ENCODE measurements at places on chromosomes 1 and 21. TPM values are rescaled to one million over a fixed set of nuclear protein-coding genes. Genes with fewer than 3 reads are reported as not detected.
A peak's percentile ranks its signal among the peaks of the same experiment; 100 is the strongest.

GRCh38 chr1:171180670-171181069 is 4.4 kb upstream of the FMO2 start:
- no peak for DNase-seq
- no peaks in the 10 kb centered on the region for H3K4me1 ChIP-seq
- no peaks in the 10 kb centered on the region for H3K27me3 ChIP-seq

DNA sequence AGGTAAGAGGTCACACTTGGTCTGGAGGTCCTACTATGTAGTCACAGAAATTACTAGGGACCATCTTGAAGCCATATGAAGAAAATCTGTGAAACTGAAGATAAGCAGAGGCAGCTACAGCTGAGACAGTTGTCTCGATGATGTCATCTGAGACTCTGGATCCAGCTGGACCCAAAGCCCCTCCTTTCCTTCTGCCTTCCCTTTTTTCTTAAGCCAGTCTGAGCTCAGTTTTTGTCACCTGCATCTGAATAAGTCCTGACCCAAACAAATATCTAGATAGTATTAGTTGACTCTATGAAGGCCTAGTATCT is 143.3 kb downstream of the ETS2 start:
- H3K36me3 ChIP-seq = no peaks in the 10 kb centered on the region
- no peak overlapping the region for H3K4me3 ChIP-seq
- no peaks in the 10 kb centered on the region for H3K27me3 ChIP-seq
- no peak overlapping the region for H3K27ac ChIP-seq

DNA sequence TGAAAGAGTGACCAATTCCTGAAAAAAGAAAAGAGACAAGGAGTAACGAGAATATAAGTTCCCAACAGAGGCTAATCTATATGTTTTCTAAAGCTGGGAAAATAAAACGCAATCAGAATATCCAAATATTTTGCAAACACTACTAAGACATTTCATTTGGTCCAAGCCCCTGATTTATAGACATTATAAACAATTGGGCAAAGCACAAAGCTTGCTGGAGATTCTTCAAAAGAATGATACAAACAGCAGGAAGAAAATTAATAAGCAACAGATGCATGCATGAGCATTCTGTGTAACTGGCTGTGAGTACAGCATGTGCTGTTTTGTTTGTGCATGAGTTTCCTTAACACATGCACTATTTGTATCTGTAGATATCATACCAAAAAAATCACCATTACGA is 552.9 kb downstream of the LTN1 start:
- H3K4me1 ChIP-seq = no peaks in the 10 kb centered on the region
- H3K27ac ChIP-seq = no peak overlapping the region
- H3K4me3 ChIP-seq = no peak overlapping the region
- no peak for DNase-seq
- H3K36me3 ChIP-seq = no peaks in the 10 kb centered on the region

DNA sequence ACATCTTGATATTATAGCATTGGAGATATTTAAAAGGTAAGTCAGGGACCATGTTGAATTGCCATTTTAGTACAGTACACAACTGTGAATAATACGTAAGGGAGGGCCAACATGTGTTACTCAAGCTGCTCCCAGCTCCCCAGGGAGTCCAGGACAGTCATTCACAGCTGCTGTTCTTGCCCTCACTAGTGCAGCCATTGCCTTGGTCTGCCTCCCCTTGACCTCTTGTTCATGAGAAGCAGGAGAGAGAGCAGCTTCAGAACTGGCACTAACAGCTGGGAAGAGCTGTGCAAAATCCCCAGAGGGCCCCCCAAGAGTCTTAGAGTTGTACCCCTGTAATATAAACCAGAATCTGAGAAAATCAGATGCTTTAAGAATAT is 16.4 kb downstream of the TCEANC2 start:
- H3K36me3 ChIP-seq = no peaks in the 10 kb centered on the region
- no peaks in the 10 kb centered on the region for H3K27me3 ChIP-seq
- DNase-seq = no peak
- no peaks in the 10 kb centered on the region for H3K4me1 ChIP-seq
- no peak overlapping the region for H3K27ac ChIP-seq

DNA sequence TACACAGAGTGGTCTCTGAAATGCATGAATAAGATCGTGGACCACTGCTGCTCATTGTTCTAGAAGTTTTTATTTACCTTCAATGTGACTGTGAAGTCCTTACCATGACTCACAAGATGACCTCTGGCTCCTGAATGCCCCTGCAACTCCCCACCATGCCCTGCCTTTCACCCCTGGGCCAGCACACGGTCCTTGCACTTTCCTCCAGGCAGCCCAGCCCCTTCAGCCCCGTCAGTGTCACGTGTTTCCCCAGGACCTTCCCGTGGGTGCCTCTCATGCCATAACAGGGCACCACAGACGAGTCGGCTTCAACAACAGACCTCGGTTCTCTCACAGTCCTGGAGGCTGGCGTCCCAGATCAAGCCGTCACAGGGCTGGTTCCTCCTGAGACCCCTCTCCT is 62.1 kb downstream of the B3GALT5 start:
- no peaks in the 10 kb centered on the region for H3K27me3 ChIP-seq
- no peak for DNase-seq
- peak overlapping the region; percentile 15 for H3K27ac ChIP-seq
- peaks cover 24% of the 10 kb centered on the region for H3K4me1 ChIP-seq
- no peaks in the 10 kb centered on the region for H3K36me3 ChIP-seq
- H3K4me3 ChIP-seq = no peak overlapping the region

DNA sequence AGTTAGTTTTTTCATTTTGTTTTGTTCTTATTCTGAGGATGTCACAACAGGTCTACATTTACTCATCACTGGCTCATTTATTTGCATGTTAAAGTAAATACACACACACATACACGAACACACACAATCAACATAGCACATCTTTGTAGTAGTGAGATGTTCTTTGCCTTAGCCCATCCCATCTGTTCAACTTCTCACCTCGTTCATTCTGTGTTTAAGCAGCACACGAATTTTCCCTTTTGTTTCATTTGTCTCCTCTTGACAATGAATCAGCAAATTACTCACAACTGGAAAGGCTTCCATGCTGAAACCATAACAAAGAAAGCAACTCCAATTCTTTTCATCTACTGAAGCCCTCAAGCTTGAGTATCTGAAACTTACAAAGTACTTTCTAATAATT is 133.3 kb upstream of the CHRM3 start:
- H3K36me3 ChIP-seq = no peaks in the 10 kb centered on the region
- H3K27me3 ChIP-seq = no peaks in the 10 kb centered on the region
- no peak overlapping the region for H3K4me3 ChIP-seq
- no peak overlapping the region for H3K27ac ChIP-seq
- no peaks in the 10 kb centered on the region for H3K4me1 ChIP-seq

DNA sequence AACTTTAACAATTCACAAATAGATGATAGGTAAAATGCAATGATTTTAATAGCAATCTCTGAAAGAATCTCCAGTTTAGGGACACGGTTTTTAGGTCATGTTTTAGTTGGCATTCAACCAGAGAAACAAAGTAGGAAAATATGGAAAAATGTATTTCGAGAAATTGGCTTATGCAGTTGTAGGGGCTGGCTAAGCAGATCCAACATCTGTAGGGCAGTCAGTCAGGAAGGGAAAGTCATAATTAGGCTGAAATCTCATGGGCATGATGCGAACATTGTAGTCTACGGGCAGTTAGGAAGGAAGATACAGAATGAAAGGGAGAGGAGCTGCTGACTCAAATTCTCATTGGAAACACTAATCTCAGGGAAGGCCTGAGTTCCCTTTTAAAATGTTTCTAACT is 1276.0 kb upstream of the ADGRL4 start:
- no peak overlapping the region for H3K27ac ChIP-seq
- no peak for DNase-seq
- no peaks in the 10 kb centered on the region for H3K27me3 ChIP-seq
- H3K4me1 ChIP-seq = no peaks in the 10 kb centered on the region

GRCh38 chr1:25615172-25615541 is 1.4 kb upstream of the MAN1C1 start:
- H3K36me3 ChIP-seq = no peaks in the 10 kb centered on the region
- no peak overlapping the region for H3K4me3 ChIP-seq
- no peak overlapping the region for H3K27ac ChIP-seq
- no peaks in the 10 kb centered on the region for H3K27me3 ChIP-seq
- DNase-seq = no peak

DNA sequence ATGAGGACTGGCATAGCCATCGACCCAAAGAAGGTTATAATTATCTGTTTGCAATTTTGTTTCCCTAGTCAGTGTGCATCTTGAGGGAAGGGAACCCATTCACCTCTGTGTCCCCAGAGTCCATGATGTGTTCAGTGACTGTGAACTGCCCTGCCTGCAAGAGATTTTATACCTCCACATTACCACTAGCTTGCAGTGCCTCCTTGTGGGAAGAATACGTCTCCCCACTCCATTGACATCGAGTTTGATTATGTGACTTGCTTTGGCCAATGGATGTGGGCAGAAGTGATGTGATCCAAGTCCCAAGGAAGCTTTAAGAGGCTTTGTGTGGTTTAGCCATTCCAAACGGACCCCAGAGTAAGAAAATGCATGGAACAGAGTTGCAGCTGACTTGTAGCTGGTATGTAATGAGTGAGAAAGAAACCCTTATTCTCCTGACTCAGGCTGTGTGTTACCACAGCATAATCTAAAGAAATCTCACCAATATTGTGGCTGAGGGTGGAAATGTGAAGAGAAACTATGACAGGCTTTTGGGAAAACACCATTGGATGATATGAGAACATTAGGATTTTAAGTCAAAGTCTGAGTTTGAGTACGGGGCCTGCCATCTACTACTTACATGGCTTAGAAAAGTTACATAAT is 47.8 kb upstream of the NRDC start:
- H3K36me3 ChIP-seq = no peaks in the 10 kb centered on the region
- H3K27ac ChIP-seq = no peak overlapping the region
- no peak overlapping the region for H3K4me3 ChIP-seq

GRCh38 chr1:155202731-155203515 is 4.8 kb downstream of the THBS3 start:
- no peak overlapping the region for H3K27ac ChIP-seq
- no peaks in the 10 kb centered on the region for H3K27me3 ChIP-seq
- no peaks in the 10 kb centered on the region for H3K4me1 ChIP-seq
- H3K36me3 ChIP-seq = no peaks in the 10 kb centered on the region
- no peak overlapping the region for H3K4me3 ChIP-seq
- DNase-seq = no peak

DNA sequence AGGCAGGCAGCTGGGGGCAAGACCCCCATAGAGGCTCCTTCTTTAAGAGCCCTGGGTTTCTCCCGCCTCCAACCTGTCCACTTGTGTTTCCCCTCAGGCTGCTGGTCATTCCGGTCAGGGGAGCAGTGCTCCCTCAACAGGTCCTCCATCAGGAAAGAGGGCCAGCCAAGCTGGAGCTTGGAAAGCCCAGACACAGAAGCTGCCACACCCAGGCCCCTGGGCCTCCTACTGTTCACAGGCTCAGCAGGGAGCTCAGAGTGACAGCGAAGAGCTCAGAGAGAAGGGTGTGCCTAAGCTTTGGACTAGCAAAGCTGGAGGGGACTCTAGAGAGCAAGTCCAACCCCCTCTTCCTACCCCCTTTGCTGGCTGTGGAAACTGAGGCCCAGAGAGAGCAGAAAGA is 10.3 kb upstream of the CDCP2 start:
- no peaks in the 10 kb centered on the region for H3K36me3 ChIP-seq
- no peak overlapping the region for H3K4me3 ChIP-seq
- no peaks in the 10 kb centered on the region for H3K27me3 ChIP-seq
- H3K27ac ChIP-seq = no peak overlapping the region

- no peak overlapping the region for H3K4me3 ChIP-seq
- H3K36me3 ChIP-seq = no peaks in the 10 kb centered on the region
- no peak for DNase-seq
These were observed 43.7 kb downstream of the SLC27A3 start for GRCh38 chr1:153818876-153819275.

- H3K27ac ChIP-seq = peak overlapping the region; percentile 75
- peaks cover 9% of the 10 kb centered on the region for H3K4me1 ChIP-seq
- no peaks in the 10 kb centered on the region for H3K36me3 ChIP-seq
- H3K27me3 ChIP-seq = no peaks in the 10 kb centered on the region
- peak; percentile 83 for DNase-seq
These were observed 50.4 kb upstream of the CXADR start for GRCh38 chr21:17462276-17462981.

- no peaks in the 10 kb centered on the region for H3K4me1 ChIP-seq
- DNase-seq = no peak
- no peaks in the 10 kb centered on the region for H3K27me3 ChIP-seq
- H3K27ac ChIP-seq = no peak overlapping the region
- no peaks in the 10 kb centered on the region for H3K36me3 ChIP-seq
These were observed 525 bp downstream of the AIRE start for GRCh38 chr21:44286086-44286715.

GRCh38 chr1:186923486-186923885 is 94.7 kb downstream of the PLA2G4A start:
- no peaks in the 10 kb centered on the region for H3K4me1 ChIP-seq
- DNase-seq = no peak
- no peaks in the 10 kb centered on the region for H3K36me3 ChIP-seq
- H3K4me3 ChIP-seq = no peak overlapping the region
- no peaks in the 10 kb centered on the region for H3K27me3 ChIP-seq
- H3K27ac ChIP-seq = no peak overlapping the region

- H3K27me3 ChIP-seq = no peaks in the 10 kb centered on the region
- DNase-seq = no peak
- no peaks in the 10 kb centered on the region for H3K36me3 ChIP-seq
- no peaks in the 10 kb centered on the region for H3K4me1 ChIP-seq
- H3K27ac ChIP-seq = no peak overlapping the region
These were observed 89.1 kb upstream of the COL24A1 start for GRCh38 chr1:86245566-86246190.

DNA sequence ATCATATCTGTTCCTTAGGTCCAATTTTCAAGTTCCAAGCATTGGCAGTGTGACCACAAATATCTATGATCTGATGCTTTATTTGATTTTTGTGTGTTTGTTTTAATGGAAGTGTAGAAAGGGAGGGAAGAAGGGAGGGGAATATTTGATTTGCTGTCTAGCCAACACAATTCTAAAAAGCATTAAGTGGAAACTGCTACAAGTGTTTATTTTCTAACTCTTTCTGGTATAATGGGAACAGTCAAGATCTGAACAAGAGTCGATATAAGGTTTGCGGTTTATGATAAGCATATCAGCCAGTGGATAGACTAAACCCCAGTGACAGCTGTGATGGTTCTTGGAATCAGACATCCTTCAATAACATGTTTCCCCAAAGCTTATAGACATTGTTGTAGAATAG is 267.8 kb upstream of the SNX7 start:
- H3K4me3 ChIP-seq = no peak overlapping the region
- H3K36me3 ChIP-seq = no peaks in the 10 kb centered on the region
- H3K4me1 ChIP-seq = no peaks in the 10 kb centered on the region
- DNase-seq = no peak
- H3K27ac ChIP-seq = no peak overlapping the region
- H3K27me3 ChIP-seq = no peaks in the 10 kb centered on the region

GRCh38 chr1:111633736-111634247 is 14.2 kb downstream of the RAP1A start:
- peaks cover 11% of the 10 kb centered on the region for H3K4me1 ChIP-seq
- H3K36me3 ChIP-seq = no peaks in the 10 kb centered on the region
- DNase-seq = no peak
- H3K27me3 ChIP-seq = no peaks in the 10 kb centered on the region
- no peak overlapping the region for H3K27ac ChIP-seq

Gene S1PR1
- total RNA-seq = 6.5 TPM

Gene TNFRSF14
- 10.3 TPM for total RNA-seq

Gene KIAA1614
- total RNA-seq = 0.67 TPM

Gene THEMIS2
- total RNA-seq = 7.2 TPM

Gene OR2L2
- 0.03 TPM for total RNA-seq

Gene KHDRBS1
- 41.4 TPM for total RNA-seq

Gene DCST1
- total RNA-seq = not detected

Gene KCNA3
- 0.44 TPM for total RNA-seq

Gene CLCA1
- not detected for total RNA-seq

Gene ANGPTL7
- total RNA-seq = not detected

Gene DNM3
- total RNA-seq = 0.87 TPM

Gene KLHDC7A
- total RNA-seq = 2.6 TPM

Gene ROR1
- total RNA-seq = 10.0 TPM

All from pancreas (tissue), 10 donors.